ENCODE measurements at places on chromosomes 3 and 15.

GRCh38 chr15:87461631-87462030 is 794.9 kb downstream of the NTRK3 start:
- peak; percentile 8 for DNase-seq

GRCh38 chr3:143737065-143737464 is 111.2 kb downstream of the SLC9A9 start:
- DNase-seq: peak; percentile 1

GRCh38 chr3:94098452-94098851 is 35.6 kb downstream of the NSUN3 start:
- DNase-seq: peak; percentile 87

- no peak for DNase-seq
These were observed 222.2 kb downstream of the CLSTN2 start for GRCh38 chr3:140157161-140157560.

DNA sequence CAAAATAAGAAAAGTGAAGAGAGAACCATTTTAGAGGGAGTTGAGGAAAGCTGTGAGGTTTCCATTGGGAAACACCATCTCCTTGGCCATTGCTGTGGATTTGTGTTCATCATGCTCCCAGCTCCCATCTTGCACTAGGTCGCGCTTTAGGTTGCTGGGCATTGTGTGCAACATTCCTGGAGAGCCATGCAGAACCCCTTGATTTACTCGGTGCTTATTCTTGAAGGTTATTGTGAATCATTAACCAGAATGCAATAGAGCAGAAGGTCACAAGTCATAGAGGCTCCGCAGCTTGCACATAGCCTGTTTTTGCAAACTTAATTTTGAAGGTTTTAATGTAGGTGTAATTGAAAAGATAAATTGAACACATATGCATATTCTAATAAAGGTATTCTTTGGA is 239.2 kb upstream of the IL12A start:
- DNase-seq: no peak

GRCh38 chr3:175526191-175526590 is 667.1 kb downstream of the NAALADL2 start:
- no peak for DNase-seq

GRCh38 chr15:29270169-29270955 is 740 bp upstream of the NSMCE3 start:
- peak; percentile 58 for DNase-seq

- no peak for DNase-seq
These were observed 130.8 kb downstream of the CHCHD6 start for GRCh38 chr3:126834596-126835471.

DNA sequence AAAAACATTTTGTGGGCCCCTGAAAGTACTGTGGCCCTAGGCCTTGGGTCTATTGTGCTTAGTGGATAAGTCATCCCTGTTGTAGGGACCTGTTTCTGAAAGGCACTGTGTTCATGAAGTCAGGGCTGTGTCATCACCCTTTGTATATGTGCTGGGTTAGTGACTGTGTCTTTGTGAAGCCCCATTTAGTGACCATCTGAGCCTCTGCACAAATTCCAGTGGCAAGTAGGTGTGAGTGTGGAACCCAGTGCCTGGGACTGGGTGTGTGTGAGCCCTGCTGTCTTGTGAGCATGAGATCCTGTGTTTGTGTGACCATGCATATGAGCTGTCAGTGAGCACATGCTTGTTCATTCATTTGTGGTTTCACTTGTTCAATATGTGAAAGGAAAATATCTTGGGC is 1.2 kb upstream of the HYAL1 start:
- no peak for DNase-seq

DNA sequence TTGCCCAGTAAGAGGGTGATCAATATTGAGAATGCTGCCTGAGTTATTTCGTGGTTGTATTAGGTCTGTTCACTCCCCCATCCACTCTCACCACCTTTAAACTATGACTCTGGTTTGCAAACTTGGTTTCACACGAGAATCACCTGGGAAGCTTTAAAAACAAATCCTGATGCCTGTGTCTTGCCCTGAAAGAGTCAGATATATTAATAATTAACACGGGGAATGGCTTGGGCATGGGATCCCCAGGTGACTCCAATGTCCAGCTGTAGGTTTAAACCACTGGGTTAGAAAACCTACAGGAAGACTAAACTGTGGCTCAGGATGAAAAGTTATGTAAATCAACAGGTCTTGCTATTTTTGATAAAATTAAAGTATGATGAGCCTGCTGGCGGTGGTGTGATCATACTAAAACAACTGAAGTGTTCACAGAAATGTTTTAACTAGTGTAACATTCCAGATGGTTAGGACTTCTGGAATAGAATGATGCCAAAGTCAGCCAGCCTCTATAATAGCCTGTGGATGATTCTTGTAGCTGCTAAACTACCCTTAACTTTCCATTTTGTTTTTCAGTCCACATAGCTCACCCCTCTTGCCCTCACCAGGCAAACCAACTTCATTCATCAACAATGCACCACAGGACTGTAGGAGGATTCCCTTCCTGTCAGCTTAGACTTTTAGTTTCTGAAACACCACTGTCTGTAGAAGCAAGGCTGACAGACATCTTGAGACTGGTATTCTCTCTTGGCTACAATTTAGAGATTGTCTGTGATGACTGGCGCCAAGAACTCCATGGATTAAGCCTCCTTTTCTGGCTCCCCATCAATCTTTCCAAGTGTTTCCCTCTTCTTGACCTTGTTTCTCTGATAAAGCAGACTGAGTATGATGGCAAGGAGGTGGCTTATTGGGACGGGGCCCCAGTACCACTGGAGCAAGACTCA is 119.1 kb upstream of the ADAMTS9 start:
- peak; percentile 68 for DNase-seq

DNA sequence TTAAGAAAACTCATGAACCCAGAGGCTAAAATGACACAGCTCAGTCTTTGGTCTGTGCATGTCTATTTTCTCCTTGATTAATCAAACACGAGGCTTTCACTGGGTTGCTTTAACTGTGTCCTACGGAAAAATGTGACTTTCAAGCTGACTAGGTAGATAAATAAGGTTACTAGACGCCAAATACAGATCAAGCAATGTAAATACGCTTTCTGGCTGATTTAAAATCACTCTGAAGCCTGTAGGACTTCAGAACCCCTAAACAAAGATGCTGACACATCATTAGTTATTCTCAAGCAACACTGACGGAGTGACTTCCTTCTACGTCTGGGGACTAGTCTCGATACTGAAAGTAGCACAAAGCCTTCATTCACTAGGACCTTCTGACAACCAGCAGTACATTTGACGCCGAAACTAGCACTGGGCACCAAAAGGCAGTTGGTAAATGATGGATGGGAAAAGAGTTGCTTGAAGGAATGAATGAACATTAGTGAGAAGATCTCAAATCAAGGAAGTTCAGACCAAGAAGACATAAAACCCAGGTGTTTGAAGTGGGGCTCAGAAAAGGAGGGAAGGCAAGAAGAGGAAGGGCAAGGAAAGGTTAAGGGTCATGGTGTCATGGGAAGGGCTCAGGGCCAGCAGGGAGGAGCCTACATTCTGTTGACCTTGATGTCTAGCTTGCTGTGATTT is 67.1 kb upstream of the CDV3 start:
- no peak for DNase-seq

GRCh38 chr15:78362716-78363380 is 22.7 kb downstream of the CRABP1 start:
- DNase-seq: no peak

DNA sequence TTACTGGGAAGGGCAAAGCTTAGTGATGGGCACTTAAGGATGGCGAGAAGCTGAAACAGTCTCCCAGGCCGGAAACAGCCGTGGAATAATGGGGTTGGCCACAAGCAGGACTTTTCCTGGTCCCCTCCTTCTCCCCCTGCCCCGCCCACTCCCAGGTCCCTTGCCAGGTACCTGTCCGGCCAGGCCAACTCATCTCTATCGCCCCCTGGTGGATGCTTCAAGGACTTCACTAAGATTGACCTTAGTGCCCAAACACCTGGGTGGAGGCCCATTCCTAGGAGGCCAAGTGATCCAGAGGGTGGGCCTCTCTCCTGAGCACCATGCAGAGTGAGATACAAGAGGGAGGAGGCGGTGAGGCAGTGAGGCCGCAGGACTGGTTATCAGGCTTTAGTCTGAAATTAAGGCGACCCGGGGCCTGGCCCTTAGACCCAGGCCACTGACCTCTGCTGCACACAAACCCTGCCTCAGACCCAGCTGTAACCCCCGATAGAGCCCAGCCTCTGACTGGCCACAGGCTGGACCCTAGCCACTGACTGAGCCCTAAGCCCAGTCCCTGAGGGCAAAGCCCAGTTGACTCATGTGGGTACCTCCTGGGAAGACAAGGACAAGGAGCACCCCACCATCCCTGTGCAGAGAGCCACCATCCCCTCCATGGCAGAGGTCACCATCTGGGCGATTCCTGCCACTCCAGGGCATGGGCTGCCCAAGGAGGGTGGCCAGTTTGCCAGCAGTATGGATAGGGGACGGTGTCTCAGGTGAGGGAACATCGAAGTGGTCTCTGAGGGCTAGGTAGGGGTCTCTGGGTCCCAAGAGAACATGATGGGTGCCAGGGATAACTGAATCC is 37.6 kb downstream of the VIPR1 start:
- no peak for DNase-seq

GRCh38 chr15:39946862-39947261 is 12.9 kb downstream of the EIF2AK4 start:
- DNase-seq: no peak

DNA sequence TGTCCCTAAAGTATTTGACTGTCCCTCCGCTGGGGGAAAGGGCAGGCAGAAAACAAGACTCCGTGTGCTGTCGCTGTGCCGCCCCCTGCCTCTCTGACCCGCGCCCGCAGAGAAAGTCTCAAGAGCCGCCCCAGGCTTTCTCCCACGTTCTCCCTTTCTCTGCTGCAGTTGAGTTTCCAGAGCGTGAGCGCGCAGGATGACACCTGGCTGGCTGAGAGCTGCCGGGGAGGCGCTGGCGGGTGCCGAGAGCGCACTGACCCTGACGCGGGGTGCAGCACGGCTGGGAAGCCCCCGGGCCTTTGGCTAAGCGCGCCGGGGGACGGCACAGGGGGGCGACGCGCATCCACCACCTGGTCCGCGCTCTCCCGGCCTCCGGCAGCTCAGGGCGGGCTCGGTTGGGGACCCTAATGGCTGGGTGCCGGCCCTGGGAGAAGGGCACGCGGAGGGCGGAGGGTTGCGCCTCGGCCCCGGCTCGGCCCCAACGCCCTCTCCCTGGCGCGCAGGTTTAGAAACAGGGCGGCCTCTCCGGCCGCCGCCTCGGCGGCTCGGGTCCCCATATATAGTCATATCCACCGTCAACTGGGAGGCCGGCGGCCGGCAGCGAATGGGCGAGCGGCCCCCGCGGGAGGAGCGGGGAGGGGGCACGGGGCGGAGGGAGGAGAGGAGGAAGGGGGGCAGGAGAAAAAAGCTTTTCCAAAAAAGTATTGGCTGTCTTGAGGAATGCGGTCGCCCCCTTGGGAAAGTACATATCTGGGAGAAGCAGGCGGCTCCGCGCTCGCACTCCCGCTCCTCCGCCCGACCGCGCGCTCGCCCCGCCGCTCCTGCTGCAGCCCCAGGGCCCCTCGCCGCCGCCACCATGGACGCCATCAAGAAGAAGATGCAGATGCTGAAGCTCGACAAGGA is at the start of gene TPM1:
TSS of gene TPM1 (plus strand) at position 774 of the 903 bp plus-strand sequence. CDS start at position 857, 83 bp downstream.
- DNase-seq: peak; percentile 80

GRCh38 chr3:67686069-67686468 is 31.7 kb upstream of the SUCLG2 start:
- DNase-seq: no peak

- no peak for DNase-seq
These were observed 312.5 kb downstream of the NTRK3 start for GRCh38 chr15:87944050-87944449.

DNA sequence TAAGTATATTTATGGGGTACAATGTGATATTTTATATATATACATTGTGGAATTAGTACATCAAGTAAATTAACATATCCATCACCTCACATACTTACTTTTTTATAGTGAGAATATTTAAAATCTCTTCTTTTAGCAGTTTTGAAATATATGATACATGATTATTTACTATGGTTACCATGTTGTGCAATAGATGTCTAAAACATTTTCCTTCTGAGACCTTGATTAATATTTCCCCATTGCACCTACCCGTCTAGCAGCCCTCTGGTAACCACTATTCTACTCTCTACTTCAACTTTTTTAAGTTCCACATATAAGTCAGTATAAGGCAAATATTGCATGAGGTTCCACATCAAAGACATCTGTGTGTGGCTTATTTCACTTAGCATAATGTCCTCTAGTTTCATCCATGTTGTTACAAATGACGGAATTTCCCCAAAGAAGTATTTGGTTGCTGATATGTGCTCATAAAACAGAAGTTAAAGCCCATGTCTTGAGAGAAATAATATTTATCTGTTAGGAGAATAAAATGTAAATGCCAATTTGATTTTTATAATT is 29.6 kb upstream of the NFKBIZ start:
- DNase-seq: peak; percentile 35

DNA sequence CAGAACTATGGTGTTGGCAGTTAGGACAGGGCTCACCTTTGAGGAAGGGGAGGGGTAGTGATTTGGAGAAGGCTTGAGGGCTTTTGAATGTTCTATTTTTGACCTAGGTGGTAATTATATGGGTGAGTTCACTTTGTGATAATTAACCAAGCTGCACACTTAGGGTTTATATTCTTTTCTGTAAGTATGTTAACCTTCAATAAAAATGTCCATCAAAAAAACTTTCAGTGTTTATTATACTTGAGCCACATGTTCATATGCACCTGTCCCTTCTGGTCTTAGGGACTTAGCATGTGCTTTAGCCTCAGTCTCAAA is 28.4 kb downstream of the PDE8A start:
- DNase-seq: no peak

GRCh38 chr15:70879401-70879800 is 12.8 kb downstream of the THAP10 start:
- DNase-seq: peak; percentile 26

DNA sequence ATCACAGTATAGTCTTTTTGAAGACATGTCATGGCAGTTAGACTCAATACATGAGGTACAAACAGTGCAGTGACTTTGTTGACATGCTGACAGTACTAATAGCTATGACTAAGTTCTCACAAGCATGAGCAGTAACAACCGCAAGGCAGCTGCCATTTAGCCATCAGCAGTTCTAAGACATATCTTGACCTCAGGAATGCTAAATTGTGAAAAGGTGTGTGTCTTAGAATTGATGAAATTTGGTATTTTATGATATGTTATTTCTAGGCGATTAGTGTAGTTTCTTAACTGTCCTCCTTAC is 60.7 kb upstream of the FURIN start:
- peak; percentile 59 for DNase-seq

- no peak for DNase-seq
These were observed 25.2 kb downstream of the SNAPC5 start for GRCh38 chr15:66472176-66472999.

DNA sequence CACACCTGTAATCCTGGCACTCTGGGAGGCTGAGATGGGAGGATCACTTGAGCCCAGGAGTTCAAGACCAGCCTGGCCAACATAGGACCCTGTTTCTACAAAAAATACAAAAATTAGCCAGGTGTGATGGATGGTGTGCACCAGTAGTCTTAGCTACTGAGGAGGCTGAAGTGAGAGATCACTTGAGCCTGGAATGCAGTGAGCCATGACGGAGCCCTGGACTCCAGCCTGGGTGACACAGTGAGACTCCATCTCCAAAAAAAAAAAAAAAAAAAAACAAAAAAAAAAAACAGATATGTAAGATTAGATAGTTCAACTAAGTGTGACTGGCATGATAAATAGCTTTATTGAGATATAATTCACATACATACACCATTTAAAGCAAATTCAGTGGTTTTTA is 9.7 kb downstream of the RBSN start:
- no peak for DNase-seq

GRCh38 chr15:51533672-51534398 is 88.7 kb downstream of the DMXL2 start:
- no peak for DNase-seq

Measured in amniotic epithelial cell (primary cell).